ENCODE measurements at places on chromosomes 2 and 18. TPM values are rescaled to one million over a fixed set of nuclear protein-coding genes. Genes with fewer than 3 reads are reported as not detected.

The ATP8B1 gene
- 20.1 TPM for polyA plus RNA-seq

The SLC11A1 gene
- polyA plus RNA-seq = 19.7 TPM

The KIF1A gene
- polyA plus RNA-seq = 1.2 TPM

The ATP6V1C2 gene
- 0.56 TPM for polyA plus RNA-seq

The EPB41L3 gene
- 25.9 TPM for polyA plus RNA-seq

The GPR45 gene
- polyA plus RNA-seq = not detected

The ALPG gene
- polyA plus RNA-seq = not detected

The ABCG8 gene
- 0.01 TPM for polyA plus RNA-seq

The SLC14A1 gene
- polyA plus RNA-seq = 23.5 TPM

The NGEF gene
- 4.2 TPM for polyA plus RNA-seq

The SGPP2 gene
- polyA plus RNA-seq = 1.9 TPM

The TEKT4 gene
- polyA plus RNA-seq = not detected

The TYMS gene
- 2.2 TPM for polyA plus RNA-seq

The NEURL3 gene
- 0.04 TPM for polyA plus RNA-seq

The SCN3A gene
- polyA plus RNA-seq = 0.89 TPM

The BOLL gene
- not detected for polyA plus RNA-seq

The ARHGAP25 gene
- 4.4 TPM for polyA plus RNA-seq

The COLEC11 gene
- 23.1 TPM for polyA plus RNA-seq

The LRRC30 gene
- polyA plus RNA-seq = not detected

The MC4R gene
- polyA plus RNA-seq = 0.08 TPM

The HOXD12 gene
- 0.09 TPM for polyA plus RNA-seq

The ASIC4 gene
- polyA plus RNA-seq = 0.18 TPM

The SULT1C4 gene
- 4.6 TPM for polyA plus RNA-seq

The RAD51AP2 gene
- not detected for polyA plus RNA-seq

The GAL3ST2 gene
- not detected for polyA plus RNA-seq

The OR6B3 gene
- not detected for polyA plus RNA-seq

The ZNF516 gene
- polyA plus RNA-seq = 16.1 TPM

The TUBB8B gene
- polyA plus RNA-seq = 0.28 TPM

The ICOS gene
- 0.14 TPM for polyA plus RNA-seq

The TUBA3D gene
- not detected for polyA plus RNA-seq

The CCDC178 gene
- 1.5 TPM for polyA plus RNA-seq

The CD8B2 gene
- 1.8 TPM for polyA plus RNA-seq

The CRYGC gene
- not detected for polyA plus RNA-seq
